Heart left ventricle (tissue), 16 donors: ENCODE measurements at places on chromosomes 4 and X. TPM values are rescaled to one million over a fixed set of nuclear protein-coding genes. Genes with fewer than 3 reads are reported as not detected.
A peak's percentile ranks its signal among the peaks of the same experiment; 100 is the strongest.

GRCh38 chr4:3324093-3324815 lies 31.4 kb downstream of the RGS12 start:
- DNase-seq, result no peak

DNA sequence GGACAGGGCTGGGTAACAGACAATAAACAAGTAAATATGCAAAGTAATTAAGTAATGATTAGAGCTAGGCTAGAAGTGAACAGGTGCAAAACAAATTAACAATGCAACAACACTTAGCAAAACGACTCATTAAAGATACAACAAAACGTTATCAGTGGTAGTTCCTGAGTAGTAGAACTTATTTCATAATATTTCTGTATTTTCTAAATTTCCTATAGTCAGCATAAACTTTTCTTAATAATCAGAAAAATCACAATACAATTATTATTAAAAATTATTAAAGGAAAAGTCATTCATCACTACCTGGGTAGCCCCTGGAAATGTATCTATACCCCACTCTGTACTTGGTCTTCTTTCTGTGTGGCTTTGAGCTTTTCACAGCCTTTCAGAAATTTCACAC lies 166.6 kb downstream of the GBA3 start:
- no peak for DNase-seq

- no peak for DNase-seq
Observed at GRCh38 chr4:121736735-121737351, 28.1 kb downstream of the SMIM43 start.

- peak; percentile 76 for DNase-seq
Observed at GRCh38 chr4:186725469-186726425, 2.1 kb upstream of the FAT1 start.

- no peak for DNase-seq
Observed at GRCh38 chr4:145501051-145501660, 19.5 kb downstream of the SMAD1 start.

TMEM31 gene
- not detected for polyA plus RNA-seq

- DNase-seq, result no peak
Observed at GRCh38 chr4:164906368-164906767, 29.4 kb downstream of the APELA start.

NXT2 gene
- 2.3 TPM for polyA plus RNA-seq

- no peak for DNase-seq
Observed at GRCh38 chr4:136935871-136936270, 596.4 kb downstream of the PCDH18 start.

DNA sequence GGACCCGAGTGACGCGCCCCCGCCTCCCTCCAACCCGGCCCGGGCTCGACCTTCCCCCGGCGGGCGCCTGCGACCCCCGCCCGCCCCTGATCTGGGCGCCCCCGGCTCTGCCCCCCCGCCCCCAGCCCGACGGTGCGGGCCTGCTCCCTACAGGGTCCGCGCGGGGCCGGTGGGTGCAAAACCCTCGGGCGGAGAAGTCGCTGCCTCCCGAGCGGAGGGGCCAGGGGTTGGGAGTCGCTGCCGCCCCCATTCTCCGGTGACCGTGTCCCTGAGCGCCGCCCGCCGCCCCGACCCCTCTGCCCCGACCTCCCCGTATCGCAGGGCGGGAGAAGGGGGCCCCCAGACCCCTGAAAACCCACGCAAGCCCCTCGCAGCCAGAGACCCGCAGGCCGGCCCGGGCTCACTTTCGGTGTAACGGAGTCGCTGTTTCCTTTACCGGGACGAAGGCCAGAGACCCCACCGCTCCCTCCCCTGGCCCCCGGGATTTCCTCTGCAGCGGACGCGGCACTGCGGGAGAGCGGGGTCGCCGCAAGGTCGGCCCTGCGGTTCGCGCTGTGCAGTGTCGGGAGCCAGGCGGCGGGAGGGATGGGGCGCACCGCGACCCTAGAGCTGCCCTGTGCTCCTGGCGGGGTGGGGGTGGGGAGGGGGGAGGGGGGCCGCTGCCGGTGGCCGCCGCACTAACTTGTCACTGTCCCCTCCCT lies 729 bp upstream of the CPLX1 start:
- no peak for DNase-seq

DNA sequence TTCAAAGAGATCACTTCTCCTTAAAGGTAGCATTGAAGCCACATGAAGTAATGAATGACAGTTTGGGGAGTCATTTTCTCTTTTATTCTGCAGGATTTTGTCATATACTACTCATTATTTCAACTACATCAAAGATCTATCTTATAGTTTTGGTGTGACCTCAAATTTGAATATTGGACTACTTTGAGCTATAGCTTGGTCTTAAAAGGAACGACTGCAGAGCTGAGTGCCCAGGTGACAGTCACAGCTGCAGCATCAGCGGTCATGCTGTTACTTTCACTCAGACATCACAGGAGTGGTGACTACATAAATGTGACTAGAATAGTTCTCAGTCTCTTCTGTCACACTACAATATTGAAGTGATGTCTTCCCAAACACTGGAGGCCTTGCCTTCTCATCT lies 10.7 kb upstream of the SPCS3 start:
- DNase-seq, result no peak

SMIM31 gene
- polyA plus RNA-seq, result not detected

NPNT gene
- 32.7 TPM for polyA plus RNA-seq

ENOPH1 gene
- polyA plus RNA-seq, result 17.7 TPM

NLRP2B gene
- polyA plus RNA-seq, result not detected

DNA sequence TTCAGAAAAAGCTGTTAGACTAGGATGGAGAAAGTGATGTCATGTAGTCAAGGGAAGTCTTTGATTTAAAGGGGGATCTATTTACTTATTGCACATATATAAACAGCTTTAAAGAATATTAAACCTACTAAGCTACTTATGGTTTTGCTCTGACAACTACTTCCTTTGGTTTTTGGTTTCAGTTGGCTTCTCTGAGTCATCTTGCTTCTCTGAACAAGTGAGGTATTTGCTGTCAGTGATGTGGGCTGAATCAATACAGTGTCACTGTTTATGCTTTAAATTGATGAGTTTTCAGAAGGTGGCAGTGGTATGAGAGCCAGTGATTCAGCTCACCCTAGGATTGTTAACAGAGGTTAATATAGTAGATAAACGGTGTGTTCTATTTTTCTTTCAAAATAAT lies 75.1 kb downstream of the CEP44 start:
- DNase-seq, result no peak

DNA sequence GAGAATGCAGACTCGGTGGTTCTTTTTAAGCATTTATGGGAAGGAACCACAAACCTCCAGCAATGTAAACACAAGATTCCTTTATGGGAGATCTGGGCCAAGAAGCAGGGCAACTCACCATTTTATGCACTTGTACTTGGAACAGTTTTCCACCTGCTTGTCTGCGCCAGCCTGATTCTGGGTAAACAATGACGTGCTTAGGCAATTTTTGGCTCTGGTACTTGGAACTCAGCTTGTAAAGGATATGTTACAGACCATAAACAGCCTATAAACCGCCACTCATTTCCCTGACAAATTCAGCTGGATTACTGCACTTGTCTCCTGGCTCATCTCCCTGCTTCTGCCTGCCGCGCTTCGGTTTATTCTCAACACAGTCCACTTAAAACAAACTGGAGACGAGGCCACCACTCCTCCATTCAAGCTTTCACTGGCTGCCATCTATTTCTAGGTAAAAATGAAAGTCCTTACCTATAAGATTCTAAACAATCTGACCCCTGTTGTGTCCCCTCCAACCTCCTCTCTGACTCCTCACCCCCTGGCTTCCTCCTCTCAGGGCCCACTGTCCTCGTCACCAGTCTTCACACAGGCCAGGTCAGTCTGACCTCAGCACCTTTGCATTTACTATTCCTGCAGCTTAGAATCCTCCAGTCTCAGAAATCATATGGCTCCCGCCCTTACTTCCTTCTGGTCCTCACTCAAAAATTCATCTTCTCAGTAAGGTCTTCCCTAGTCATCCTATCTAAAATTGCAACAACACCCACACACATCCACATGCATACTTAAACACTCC lies 205.9 kb upstream of the GALNT7 start:
- no peak for DNase-seq

DNA sequence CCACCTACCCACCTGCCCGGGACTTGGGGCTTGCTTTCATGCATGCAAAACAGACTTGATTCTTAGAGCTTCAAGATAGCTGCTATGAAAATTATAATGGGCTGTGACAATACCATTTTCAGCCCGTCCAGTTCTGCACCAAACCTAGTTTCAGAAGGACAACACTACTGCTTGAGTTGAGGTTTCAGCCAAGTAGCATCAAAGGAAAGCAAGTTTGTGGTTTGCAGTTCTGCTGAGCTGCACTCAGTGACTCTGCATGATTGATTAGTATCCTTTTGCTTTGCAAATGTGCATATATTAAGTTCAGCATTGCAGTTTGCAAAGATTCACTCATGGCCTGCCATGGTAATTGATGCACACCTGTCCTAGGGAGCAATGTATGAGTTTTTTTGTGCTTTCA lies 442.7 kb downstream of the RPA4 start:
- no peak for DNase-seq

KCNIP4 gene
- not detected for polyA plus RNA-seq

DNA sequence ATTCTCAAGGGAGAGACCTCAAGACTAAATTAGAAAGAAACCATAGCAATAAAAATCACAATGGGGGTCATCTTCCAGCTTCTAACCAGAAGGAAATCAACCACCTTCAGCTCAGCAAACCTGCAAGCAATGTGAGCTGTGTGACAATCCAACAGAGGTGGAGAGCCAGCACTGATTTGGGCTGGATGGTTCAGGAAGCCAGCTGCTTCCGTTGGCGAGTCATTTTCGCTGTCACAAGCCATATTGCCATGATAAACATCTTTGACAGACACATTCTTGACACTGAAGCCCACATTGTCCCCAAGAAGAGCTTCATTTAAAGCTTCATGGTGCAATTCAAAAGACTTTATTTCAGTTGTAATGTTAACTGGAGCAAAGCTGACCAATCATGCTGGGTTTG lies 22.7 kb downstream of the F8A1 start:
- DNase-seq, result no peak

TSPAN6 gene
- polyA plus RNA-seq, result 5.3 TPM

DNA sequence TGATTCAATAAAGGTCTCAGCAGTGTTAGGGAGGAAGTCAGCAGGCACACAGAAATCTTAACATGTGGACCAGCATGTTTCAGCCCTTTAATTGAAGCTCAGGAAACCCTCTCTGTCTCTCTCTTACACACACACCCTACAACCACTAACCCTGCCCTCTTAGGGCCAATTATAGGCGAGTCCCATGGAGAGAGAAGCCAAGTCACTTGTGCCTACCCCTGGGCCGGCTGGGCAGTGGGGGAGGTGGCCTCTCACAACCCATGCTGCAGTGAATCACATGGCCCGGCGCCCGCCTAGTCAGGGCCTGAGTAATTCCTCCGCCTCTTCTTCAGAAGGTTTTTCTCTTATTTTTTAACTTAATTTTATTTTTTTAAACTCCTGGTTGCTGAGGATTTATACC lies 3.7 kb downstream of the FGD1 start:
- no peak for DNase-seq

TMPRSS11A gene
- polyA plus RNA-seq, result not detected

GRCh38 chr4:28636971-28637370 lies 1776.3 kb downstream of the STIM2 start:
- no peak for DNase-seq

DUX4 gene
- not detected for polyA plus RNA-seq

GRCh38 chrX:47706575-47706974 lies 47.6 kb upstream of the UXT start:
- no peak for DNase-seq

- DNase-seq, result no peak
Observed at GRCh38 chr4:151055539-151055938, 40.5 kb upstream of the LRBA start.

GRCh38 chr4:176799653-176800052 lies 6.9 kb upstream of the VEGFC start:
- no peak for DNase-seq
